ENCODE measurements at places on chromosomes 7 and 10.

DNA sequence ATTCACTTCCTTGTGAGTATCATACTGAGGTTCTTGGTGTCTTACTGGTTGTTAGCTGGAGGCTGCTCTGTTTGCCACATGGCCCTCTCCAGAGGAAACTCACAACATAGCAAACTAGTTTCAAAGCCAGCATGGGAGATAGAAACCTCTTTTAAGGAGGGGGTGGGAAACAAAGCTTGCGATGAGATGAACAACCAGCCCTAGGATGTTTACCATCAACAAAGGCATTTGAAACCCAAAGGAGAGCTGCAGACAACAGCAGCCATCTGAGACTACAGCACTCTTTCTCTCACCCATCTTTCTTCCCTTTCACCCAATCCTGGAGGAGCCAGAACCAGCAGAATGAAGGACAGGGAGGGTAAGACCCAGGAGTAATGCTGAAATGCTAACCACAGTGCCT is 182.1 kb downstream of the NEBL start:
- DNase-seq: no peak

DNA sequence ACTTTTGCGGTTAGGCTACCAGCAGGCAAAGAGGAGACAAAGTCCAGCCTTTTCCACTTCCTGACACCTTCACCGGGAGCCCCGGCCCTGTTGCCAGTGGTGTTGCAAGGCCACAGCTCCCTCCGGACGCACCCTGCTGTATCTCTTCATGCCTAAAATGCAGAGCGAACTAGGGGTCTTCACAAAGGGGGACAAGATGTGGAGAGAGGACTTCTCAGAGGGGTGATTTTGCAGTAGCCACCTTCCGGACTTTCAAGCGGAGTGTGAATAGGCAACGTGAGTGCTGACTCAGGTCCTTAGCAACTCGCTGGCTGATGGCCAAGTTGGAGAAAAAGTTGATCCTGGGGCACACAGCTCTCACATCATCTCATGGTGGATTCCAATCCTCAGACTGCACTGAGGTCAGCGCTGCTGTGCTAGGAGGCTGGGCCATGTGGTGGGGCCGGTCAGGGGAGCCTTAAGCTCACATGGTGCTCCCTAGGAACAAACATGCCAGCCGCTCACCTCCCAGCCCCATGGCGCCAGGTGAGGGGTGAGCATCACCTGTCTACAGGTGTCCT is 166.3 kb downstream of the LCOR start:
- DNase-seq: no peak

DNA sequence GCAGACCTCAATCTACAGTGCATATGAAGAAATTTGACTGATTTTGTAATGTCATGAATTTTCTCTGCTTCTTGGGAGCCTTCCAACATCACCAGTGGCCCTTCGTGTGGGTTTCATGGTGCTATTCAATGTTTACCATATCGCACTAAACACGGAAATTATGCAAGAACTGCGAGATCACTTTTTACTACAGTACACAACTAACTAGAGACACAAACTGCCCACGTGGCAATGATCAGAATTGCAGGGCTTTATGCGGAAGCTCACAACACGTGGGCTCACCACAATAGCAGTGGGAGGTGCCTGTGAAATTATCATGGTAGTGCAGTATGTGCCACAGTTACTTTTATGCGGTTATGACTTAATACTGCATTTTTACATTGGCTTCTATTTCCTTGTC is 449.7 kb upstream of the KLF6 start:
- DNase-seq: peak; percentile 21

GRCh38 chr7:17038783-17039170 is 157.0 kb upstream of the AGR3 start:
- no peak for DNase-seq

- no peak for DNase-seq
These were observed 403.6 kb downstream of the NRG3 start for GRCh38 chr10:82278401-82279182.

GRCh38 chr7:83001362-83002040 is 161.2 kb downstream of the PCLO start:
- no peak for DNase-seq

DNA sequence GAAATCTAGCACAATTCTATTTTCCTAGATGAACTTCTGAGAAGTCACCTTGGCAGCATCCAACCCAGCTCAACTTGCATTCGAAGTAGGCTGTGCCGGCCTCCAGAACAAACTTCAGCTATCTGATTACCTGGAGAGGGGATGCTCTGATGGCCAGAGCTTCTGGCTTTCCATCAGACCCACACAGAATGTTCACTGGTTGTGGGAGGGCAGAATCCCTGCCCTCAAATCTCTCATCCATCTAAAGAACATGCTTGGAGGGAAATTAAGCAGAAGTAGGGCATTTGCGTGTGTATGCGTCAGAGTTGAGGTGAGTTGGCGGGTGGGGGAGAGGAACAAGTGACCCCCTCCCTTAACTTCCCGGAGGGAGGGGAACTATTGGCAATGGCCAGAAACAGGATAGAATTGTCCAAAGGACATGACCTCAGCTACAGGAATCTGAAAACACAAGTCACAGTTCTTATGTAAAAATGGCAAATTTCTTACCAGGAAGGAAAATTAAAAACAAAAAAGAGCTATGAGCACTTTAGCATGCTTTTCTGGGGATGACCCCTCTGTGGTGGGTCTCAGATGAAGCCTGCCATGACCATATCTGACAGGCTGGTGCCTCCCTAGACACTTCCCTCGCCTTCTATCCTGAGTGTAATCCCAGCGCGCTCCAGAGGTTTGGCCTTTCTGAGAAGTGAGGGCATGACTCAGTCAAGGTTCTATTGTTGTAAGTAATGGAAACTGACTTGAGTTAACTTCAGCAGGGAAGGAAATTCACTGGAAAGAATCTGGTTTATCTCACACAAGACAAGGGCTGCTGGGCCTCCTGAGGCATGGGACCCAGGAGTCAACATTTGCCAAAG is 278.8 kb downstream of the RPS24 start:
- DNase-seq: no peak

GRCh38 chr7:112361154-112361553 is 89.1 kb upstream of the IFRD1 start:
- DNase-seq: no peak

DNA sequence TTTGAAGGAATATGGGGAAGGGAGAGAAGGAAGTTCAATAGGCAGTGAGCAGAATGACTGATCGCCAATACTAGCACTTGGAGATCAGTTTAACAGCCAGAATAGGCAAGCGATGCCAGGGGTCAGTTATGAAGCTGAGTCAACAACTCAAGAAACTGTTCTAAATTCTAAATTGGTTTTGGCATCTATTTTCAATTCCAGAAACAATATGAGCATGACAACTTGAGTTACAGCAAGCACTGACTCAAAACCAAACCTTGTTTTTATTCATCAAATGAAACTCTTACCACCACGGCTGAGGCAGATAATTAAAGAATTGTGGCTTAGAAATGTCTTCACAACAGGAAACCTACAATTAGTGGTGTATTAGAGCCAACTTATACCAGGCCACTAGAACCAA is 180.5 kb upstream of the ASAH2 start:
- DNase-seq: no peak

- no peak for DNase-seq
These were observed 104.0 kb downstream of the JAZF1 start for GRCh38 chr7:28076423-28077200.

DNA sequence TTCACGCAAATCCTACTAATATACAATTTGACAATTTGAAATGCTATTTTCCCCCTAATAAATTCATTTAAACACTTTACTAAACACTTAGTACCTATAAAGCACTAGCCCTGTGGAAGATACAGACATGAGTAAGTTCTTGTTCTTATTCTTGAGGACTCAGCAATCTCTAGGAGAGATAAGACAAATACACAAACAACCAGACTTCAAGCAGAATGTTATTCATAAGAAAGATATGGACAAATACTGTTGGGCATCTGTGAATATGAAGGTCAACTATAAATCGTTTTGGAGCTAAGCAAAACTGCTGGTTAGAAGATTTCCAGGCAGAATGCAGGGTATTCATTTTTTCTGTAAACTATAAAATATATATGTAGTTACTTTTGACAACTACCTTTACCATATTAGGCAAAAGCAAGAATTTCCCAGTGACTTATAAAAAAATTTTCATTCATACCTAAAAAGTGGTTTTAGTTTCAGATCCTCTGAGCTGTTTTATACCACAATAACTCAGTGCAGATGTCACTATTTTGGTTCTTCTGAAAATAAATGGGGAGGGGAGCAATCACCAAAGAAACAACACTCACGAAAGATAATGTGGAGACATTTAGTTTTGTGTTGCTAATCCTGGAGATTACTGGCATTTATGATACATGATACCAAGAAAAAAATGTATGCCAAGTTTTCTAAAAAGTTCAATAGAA is 3.8 kb downstream of the VPS41 start:
- no peak for DNase-seq

DNA sequence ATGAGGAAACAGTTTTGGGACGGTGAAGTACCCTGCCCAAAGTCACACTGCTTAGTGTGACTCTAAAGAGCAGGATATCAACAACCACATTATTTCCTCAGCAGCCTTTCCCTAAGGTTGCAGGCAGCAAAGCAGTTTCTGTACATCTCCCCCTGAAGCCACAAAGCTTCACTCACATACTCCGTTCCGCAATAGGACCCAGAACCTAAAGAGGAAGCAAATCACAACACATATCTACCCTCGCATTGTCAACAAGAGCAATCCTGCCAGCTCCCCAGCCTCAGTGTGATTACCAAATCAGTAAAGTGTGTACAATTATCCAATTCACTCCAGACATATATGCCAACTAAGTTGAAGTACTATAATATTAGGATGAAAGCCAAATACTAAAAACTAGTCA is 30.8 kb downstream of the VAX1 start:
- DNase-seq: no peak

- DNase-seq: no peak
These were observed 47.1 kb upstream of the HYAL4 start for GRCh38 chr7:123797673-123798531.

DNA sequence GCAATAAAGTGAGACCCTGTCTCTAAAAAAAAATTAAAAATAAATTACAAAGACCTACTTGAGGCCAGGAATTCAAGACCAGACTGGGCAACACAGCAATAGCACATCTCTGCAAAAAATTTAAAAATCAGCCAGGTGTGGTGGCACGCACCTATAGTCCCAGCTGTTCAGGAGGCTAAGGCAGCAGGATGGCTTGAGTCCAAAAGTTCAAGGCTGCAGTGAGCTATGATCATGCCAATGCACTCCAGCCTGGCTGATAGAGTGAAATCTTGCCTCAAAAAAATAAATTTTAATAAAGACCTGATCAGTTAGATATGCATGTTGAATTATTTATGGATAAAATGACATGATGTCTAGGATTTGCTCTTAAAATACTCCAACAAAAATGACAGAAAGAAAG is 34.9 kb downstream of the P4HA1 start:
- no peak for DNase-seq

GRCh38 chr7:85750454-85750949 is 563.6 kb upstream of the SEMA3D start:
- no peak for DNase-seq

GRCh38 chr7:150685219-150686029 is at the start of gene GIMAP2:
GIMAP2 (plus strand) TSS chr7:150685706; CDS start chr7:150687060, 1,354 bp downstream.
- no peak for DNase-seq

- no peak for DNase-seq
These were observed 174.0 kb downstream of the GFRA1 start for GRCh38 chr10:116099023-116099420.

DNA sequence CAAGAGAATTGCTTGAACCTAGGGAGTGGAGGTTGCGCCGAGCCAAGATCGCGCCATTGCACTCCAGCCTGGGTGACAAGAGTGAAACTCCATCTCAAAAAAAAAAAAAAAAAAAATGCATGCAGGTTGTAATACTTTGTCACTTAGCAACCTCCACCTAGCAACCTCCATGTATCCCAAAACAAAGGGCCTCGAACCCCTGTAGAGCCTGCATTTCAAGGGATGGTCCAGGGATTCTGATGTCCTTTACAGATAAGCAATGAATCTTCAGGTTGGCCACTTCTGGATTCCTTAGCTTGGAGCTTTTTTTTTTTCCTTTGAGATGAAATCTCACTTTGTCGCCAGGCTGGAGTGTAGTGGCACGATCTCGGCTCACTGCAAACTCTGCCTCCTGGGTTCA is 1211.0 kb downstream of the TYW1 start:
- no peak for DNase-seq

DNA sequence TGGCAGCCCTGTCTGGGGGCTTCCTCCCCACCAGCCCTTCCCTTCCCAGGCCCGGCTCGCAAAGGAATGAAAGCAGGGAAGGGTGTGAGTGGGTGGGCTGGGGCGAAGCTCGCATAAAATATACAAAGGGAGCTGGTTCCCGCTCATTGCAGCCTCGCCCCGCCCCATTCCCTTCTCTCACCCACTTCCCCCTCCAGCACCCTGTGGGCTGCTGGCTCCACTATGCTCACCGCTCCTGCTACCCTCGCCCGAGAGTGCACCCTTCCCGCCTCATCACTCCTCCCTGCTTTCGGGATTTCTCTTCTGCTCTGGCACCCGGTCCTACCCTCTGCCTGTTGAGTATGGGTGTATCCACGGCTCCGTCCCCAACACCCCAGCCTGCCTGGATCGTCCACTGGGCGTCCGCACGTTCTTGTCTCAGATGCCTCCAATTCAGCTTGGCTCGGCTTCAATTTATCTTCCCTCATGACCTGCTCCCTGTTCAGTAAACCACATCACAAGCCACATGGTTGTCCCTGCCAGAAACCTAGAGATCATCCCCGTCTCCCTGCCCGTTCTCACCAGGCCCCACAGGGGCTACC is 14.4 kb upstream of the TTYH3 start:
- DNase-seq: no peak

DNA sequence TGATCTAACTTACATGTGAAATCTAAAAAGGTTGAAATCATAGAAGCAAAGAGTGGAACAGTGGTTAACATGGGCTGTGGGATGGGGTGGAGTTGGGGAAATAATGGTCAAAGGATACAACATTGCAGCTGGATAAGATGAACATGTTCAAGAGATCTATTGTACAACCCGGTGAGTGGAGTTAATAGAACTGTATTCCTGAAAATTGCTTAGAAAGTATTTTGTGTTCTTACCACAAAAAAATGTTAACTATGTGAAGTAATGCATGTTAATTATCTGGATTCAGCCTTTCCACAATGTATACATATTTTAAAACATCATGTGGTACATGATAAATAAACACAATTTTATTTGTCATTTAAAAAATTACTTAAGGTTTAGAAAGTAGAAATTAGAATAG is 271.0 kb upstream of the LRRTM3 start:
- no peak for DNase-seq

GRCh38 chr10:82498976-82499375 is 624.0 kb downstream of the NRG3 start:
- no peak for DNase-seq

DNA sequence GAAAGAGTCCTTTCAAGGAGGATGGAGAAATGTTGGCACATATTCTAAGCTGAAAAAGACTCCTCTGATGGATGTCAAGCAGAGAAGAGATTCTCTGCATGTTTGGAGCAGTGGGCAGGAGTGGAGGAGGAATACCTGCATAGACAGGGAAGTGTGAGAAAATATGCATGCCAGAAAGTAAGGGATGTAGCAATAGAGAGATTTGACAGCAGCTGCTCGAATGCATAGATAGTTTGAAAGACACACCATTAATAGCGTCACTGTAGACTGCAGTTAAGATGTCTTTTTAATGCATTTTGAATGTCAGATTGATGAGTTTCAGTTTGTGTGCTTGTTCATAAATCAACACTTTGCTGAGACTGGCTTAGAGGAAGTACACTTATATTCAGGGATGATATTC is 169.9 kb upstream of the POT1 start:
- DNase-seq: no peak

GRCh38 chr10:53744746-53745145 is 972.2 kb upstream of the MBL2 start:
- DNase-seq: no peak

- no peak for DNase-seq
These were observed 223.4 kb downstream of the BMPER start for GRCh38 chr7:34128762-34129161.
